ENCODE measurements at places on chromosomes 5 and 9. TPM values are rescaled to one million over a fixed set of nuclear protein-coding genes. Genes with fewer than 3 reads are reported as not detected.

NEUROG1 gene
- not detected for total RNA-seq

BSPRY gene
- total RNA-seq, result not detected

LCN9 gene
- not detected for total RNA-seq

OTULINL gene
- 0.15 TPM for total RNA-seq

PCDHGA11 gene
- 5.3 TPM for total RNA-seq

DEPDC1B gene
- total RNA-seq, result 17.3 TPM

EPB41L4B gene
- 0.30 TPM for total RNA-seq

BRD8 gene
- total RNA-seq, result 43.6 TPM

HAVCR1 gene
- not detected for total RNA-seq
